ENCODE measurements at places on chromosomes 7 and 10.

DNA sequence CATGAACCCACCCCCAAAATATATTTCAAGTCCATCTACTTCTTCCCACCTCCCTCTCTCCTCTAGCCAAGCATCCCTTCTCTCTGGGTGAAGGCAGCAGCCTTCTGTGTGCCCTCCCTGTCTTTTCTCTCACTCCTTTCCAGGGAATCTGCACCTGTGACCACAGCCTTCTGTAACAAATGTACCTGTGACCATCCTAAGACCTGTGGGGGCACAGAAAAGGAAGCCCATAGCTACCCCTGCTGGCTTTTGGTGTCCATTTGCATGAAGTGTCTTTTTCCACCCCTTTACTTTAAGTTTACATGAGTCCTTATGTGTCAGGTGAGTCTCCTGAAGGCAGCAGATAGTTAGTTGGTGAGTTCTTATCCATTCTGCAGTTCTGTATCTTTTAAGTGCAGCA is 2.0 kb upstream of the TBXAS1 start:
- no peak for DNase-seq

DNA sequence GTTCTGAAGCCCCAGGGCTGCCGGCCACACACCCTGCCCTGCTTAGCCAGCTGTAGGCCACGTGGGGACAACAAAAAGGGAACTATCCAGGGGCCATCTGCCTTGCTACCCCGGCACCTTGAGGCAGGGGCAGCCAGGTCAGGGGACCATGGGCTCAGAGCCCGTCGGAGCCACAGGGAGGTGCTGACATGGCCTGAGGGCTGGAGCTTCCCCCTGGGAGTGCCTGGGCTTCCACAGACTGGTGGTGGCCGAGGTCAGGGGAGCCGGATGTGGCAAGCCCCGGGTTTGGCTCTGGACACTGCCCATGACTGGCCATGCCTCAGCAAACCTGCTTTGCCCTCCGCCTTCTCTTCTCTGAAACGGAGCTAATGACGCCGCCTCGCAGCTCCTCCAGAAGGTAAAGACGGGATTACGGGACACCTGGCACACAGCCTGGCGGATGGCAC is 178.5 kb downstream of the EBF3 start:
- DNase-seq = no peak

GRCh38 chr10:78745441-78745840 is 323.3 kb upstream of the ZMIZ1 start:
- no peak for DNase-seq

- no peak for DNase-seq
These were observed 120.1 kb downstream of the WDFY4 start for GRCh38 chr10:48804740-48805182.

GRCh38 chr7:82244947-82245517 is 198.5 kb downstream of the CACNA2D1 start:
- DNase-seq = no peak

DNA sequence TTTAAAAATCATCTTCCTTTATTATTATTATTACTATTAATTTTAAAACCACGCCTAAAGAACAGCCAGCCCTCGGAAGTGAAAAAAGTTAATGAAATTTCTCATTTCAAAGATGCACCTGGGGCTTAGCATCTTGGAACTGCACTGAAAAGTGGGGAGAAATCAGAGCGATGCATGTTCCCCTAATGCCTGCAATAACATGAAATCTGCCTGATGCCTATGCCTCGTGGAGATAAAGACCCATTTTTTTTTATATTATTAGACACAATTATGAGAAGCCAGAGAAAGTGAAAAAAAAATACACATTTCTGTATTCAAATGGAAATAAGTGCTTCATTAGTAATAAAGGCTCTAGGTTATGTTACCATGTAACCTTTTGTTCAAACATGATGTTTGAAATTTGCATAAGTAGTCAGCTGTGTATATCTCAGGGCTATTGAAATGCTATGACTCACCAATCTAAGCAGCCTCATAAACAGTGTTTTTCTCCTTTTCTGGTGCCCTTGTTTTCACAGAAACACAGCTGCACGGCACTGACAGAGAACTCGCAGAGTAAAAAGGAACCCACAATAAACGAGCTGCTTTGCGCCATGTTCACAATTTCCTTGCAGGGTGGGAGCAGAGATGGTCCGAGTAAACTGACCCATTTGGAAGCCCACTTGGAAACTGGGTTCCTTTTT is 175.8 kb upstream of the PRKCQ start:
- no peak for DNase-seq

DNA sequence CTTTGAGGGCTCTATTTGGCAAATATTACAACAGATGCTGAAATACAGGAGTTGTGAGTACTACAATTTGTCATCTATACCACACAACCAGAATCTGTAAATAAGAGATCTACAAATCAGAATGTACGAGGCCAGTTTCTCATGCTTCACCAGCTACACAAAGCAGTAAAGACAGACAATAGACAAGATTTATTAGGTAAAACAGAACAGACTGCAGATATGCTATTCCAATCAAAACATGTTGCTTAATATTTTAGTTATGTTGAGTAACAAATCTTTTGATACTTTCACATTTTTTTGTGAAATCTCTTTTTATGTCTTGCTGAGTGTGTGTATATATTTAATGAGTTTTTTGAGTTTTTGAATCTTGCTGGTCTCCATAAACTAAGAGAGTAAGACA is 109.1 kb downstream of the CHCHD3 start:
- DNase-seq = no peak

GRCh38 chr10:74977913-74978847 is 133.3 kb upstream of the SAMD8 start:
- no peak for DNase-seq

GRCh38 chr10:12873172-12873571 is 128.3 kb downstream of the CCDC3 start:
- no peak for DNase-seq

GRCh38 chr7:233249-234035 is 41.1 kb downstream of the FAM20C start:
- no peak for DNase-seq

GRCh38 chr10:86757113-86757972 is 924 bp downstream of the BMPR1A start:
- no peak for DNase-seq

DNA sequence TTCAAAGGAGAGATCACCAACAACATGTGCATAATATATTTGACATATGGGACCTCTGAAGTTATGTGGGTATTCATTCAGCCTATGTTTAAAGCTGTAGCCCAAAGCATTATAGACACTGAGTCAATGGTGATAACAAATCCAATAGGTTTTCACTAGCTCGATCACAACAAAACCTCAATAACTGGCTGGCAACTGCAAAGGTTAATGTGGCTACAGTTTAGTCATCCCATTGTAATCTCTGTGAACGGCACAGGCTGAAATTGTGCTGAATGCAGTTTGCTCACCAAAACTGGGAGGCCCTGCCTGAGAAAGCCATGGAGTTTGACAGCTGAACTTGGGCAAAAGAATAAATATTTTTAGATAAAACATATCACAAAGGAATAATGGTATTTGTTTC is 152.4 kb upstream of the ADO start:
- DNase-seq = no peak

- no peak for DNase-seq
These were observed 37.1 kb downstream of the CCDC71L start for GRCh38 chr7:106623853-106624252.

DNA sequence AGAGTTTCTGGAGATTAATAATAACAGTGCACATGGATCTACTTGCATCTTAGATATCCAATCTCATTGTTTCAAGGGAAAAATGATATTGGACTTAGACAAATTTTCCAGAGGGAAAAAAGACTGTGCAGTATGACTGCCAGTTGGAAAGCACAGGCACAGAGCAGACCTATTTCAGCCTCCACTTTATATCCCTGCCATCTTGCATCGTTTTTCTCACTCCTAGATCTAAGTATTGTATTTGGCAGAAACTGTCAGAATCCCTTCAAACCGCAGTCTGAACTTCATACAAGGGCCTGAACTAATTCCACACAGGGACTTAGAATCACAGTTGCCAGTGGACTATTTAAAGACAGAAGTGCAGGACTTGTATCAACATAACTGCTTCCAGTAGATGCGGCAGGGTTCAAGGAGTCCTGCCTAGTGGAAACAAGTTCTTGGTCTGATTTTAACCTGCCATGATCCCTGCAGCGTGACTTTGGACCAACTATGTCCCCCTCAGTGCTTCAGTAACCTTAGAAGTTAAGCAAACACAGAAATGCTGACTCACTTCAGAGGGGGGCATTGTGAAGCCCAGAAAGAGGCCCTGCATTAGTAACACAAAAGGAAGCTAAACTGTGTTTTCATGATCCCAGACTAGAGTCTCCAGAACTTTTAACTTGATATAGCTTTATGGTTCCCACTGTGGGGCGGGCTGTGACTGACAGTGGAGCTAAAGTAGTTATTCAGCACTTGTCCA is 95.7 kb upstream of the PALS2 start:
- no peak for DNase-seq

GRCh38 chr7:92612501-92612900 is 22.3 kb upstream of the FAM133B start:
- DNase-seq = no peak

GRCh38 chr7:37054624-37055241 is 330.4 kb upstream of the AOAH start:
- no peak for DNase-seq

DNA sequence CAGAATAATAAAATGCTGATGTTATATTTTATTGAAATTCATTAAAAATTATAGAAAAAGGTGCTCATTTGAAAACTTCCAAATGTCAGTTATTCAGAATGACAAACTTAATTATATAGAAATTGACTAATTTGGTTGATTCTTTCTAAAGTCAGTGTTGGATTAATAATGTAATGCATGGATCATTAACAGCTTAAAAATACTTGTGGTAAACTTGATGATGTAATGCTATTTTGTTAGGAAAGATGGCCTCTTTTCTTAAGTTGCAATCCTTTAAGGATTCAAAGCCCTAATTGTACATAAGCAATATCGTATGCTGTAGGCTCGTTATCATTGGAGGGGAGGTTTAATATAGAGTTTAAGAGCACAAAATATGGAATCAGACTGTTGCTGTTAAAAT is 141.2 kb downstream of the ZEB1 start:
- no peak for DNase-seq

DNA sequence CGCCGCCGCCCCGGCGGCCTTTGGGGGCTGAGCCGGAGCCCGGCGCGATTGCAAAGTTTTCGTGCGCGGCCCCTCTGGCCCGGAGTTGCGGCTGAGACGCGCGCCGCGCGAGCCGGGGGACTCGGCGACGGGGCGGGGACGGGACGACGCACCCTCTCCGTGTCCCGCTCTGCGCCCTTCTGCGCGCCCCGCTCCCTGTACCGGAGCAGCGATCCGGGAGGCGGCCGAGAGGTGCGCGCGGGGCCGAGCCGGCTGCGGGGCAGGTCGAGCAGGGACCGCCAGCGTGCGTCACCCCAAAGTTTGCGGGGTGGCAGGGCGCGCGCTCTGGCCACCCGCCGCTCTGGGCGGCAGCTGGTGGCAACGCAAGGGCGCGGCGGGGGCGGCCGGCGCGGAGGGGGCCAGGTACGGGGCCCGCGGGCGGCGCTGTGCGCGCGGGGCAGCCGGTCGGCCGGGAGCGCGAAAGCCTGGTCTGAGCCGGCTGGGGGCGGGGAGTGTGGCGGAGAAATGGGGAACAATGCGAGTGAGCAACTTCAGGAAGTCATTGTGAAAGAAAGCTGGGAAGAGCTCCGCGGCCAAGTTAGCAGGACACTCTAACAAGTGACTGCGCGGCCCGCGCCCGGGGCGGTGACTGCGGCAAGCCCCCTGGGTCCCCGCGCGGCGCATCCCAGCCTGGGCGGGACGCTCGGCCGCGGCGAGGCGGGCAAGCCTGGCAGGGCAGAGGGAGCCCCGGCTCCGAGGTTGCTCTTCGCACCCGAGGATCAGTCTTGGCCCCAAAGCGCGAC is at the start of gene IKZF1:
Gene IKZF1, plus strand, starts transcription at position 588 of the 782 bp plus-strand sequence. CDS start 14,346 bp downstream, outside the sequence.
- DNase-seq = peak; percentile 30

DNA sequence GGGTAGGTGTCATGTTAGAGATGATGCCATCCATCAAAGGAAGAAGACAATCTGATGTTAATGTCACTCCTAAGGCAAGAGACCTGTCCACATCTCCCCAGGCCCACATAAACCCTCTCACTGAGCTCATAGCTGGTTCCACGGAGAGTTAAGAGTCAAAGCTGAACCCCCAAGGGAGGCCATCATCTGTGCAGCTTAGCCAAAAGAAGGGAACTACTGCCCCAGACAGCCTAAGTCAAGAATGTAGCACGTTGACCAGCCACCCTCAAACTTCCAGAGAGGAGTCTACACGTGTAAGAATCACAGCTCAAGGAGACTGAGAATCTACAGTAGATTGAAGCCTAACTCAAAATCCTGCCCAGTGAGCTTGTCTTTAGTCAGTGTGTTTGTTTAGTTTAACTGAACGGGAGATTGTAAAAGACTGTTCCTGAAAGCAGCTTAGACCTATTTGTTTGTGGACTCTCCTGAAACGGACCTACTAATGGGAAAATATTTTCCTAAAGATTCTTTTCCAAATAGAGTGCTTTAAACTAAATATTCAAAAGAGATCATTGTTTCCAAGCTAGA is 192.7 kb upstream of the NFE2L3 start:
- no peak for DNase-seq

- DNase-seq = no peak
These were observed 42.1 kb upstream of the MKRN1 start for GRCh38 chr7:140521421-140521820.
